Naive thymus-derived CD4-positive, alpha-beta T cell (primary cell): ENCODE measurements at places on chromosomes 1 and 21. TPM values are rescaled to one million over a fixed set of nuclear protein-coding genes. Genes with fewer than 3 reads are reported as not detected.

Gene IL20
- total RNA-seq, result not detected

Gene SNRNP40
- 53.5 TPM for total RNA-seq

Gene GBP4
- 37.4 TPM for total RNA-seq

Gene PCP4
- total RNA-seq, result not detected

Gene AJAP1
- total RNA-seq, result 0.61 TPM

Gene NBL1
- total RNA-seq, result 36.0 TPM

Gene GJB3
- total RNA-seq, result not detected

GRCh38 chr1:47643306-47644211 lies 205.7 kb downstream of the FOXD2 start:
- no peaks in the 10 kb centered on the region for H3K4me1 ChIP-seq
- H3K36me3 ChIP-seq, result no peaks in the 10 kb centered on the region
- no peak overlapping the region for H3K27ac ChIP-seq
- no peak overlapping the region for H3K4me3 ChIP-seq
- no peaks in the 10 kb centered on the region for H3K27me3 ChIP-seq

DNA sequence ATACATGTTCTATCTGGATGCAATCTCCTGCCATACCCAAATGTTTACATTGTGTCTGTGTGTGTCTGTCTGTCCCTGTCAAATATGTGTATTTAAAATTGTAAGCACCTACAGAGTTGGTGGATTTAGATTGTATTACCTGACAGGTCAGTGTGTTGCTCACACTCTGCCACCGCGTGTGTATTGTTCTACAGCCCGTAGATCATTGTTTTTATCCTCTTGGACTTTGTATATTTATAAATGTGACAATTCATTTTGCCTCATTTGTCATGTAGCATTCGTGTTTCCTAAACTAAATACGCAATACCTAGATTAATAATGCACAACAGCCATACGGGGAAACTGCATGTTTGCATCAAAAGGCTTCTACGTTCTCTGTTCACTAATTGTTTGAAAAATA lies 634 bp downstream of the ALG14 start:
- peak overlapping the region; percentile 85 for H3K27ac ChIP-seq
- DNase-seq, result no peak
- peaks cover 12% of the 10 kb centered on the region for H3K4me1 ChIP-seq
- H3K4me3 ChIP-seq, result peak overlapping the region; percentile 96

- H3K4me3 ChIP-seq, result no peak overlapping the region
- DNase-seq, result no peak
- H3K27ac ChIP-seq, result no peak overlapping the region
- peaks cover 2% of the 10 kb centered on the region for H3K4me1 ChIP-seq
- H3K36me3 ChIP-seq, result no peaks in the 10 kb centered on the region
These were observed 22.1 kb downstream of the BATF3 start for GRCh38 chr1:212677573-212677972.

DNA sequence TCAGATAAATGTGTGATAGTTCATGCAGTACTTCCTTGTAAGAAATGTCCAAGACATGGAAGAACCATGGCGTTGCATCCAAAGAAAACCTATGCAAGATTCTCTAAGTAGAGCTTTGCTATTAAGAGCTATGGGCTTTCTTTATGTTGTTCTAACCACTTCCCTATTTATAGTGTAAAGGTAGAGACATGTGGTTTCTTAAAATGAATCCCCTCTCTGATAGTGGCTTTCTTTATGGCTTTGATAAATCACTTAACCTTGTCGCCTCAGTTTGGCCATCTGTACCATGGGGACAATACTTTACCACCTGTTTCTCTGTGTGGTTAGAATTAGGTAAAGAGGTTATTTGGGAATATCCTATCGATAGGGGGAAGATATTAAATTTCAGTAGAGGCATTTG lies 305.5 kb downstream of the NFIA start:
- H3K4me3 ChIP-seq, result no peak overlapping the region
- H3K27me3 ChIP-seq, result no peaks in the 10 kb centered on the region
- DNase-seq, result no peak
- H3K36me3 ChIP-seq, result no peaks in the 10 kb centered on the region
- no peaks in the 10 kb centered on the region for H3K4me1 ChIP-seq

- H3K27me3 ChIP-seq, result no peaks in the 10 kb centered on the region
- no peak overlapping the region for H3K4me3 ChIP-seq
- H3K4me1 ChIP-seq, result peaks cover 41% of the 10 kb centered on the region
- no peaks in the 10 kb centered on the region for H3K36me3 ChIP-seq
These were observed 5.7 kb downstream of the MAP3K6 start for GRCh38 chr1:27361044-27361402.

- no peaks in the 10 kb centered on the region for H3K27me3 ChIP-seq
- no peak overlapping the region for H3K4me3 ChIP-seq
These were observed 126.7 kb downstream of the NR5A2 start for GRCh38 chr1:200154069-200154767.

- H3K36me3 ChIP-seq, result no peaks in the 10 kb centered on the region
- H3K4me3 ChIP-seq, result peak overlapping the region; percentile 62
- H3K27me3 ChIP-seq, result no peaks in the 10 kb centered on the region
- H3K27ac ChIP-seq, result peak overlapping the region; percentile 72
- H3K4me1 ChIP-seq, result peaks cover 18% of the 10 kb centered on the region
These were observed 1.2 kb downstream of the AGPAT3 start for GRCh38 chr21:43866260-43866629.

- H3K27ac ChIP-seq, result no peak overlapping the region
- no peaks in the 10 kb centered on the region for H3K4me1 ChIP-seq
- no peaks in the 10 kb centered on the region for H3K36me3 ChIP-seq
- H3K27me3 ChIP-seq, result no peaks in the 10 kb centered on the region
- DNase-seq, result no peak
- H3K4me3 ChIP-seq, result no peak overlapping the region
These were observed 153.7 kb upstream of the ST6GALNAC5 start for GRCh38 chr1:76713535-76713934.

DNA sequence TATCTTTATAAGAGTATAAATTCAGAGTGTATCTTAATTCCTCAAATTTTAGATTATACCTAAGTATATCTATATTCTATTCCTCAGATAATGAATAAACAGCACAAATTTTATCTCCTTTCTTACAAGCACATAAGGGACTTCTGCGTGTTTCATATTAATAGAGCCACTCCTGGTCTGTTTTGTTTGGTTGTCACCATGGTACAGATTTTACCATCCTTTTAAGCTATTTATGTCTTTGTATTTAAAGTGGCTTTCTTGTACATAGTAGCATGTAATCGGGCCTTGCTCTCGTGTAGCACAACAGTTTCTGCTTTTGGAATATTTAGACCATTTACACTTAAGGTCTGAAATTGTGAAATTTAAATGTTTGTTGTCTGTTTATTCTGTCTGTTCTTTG lies 52.6 kb upstream of the SLC35A3 start:
- H3K4me1 ChIP-seq, result no peaks in the 10 kb centered on the region
- peaks cover 3% of the 10 kb centered on the region for H3K36me3 ChIP-seq
- no peak overlapping the region for H3K4me3 ChIP-seq
- no peaks in the 10 kb centered on the region for H3K27me3 ChIP-seq
- no peak overlapping the region for H3K27ac ChIP-seq
- DNase-seq, result no peak

DNA sequence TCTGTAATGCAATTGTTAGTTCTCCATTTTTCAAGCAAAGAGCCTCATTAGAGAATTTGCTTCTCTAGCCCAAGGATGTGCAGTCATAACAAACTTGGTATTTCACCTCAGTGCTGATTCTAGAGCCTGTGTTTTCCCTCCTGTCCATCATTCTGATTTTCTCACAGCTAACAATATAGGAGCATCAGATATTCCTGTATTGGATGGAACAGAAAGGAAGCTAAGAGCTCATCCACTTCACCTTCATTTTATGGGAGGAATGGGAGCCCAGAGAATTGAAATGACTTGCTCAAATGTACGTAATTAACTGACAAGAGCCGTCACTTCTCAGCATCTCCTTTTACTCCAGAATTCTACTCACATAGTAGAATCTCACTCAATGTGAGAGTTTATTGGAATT lies 96.6 kb downstream of the EDEM3 start:
- H3K4me3 ChIP-seq, result no peak overlapping the region
- H3K27me3 ChIP-seq, result no peaks in the 10 kb centered on the region
- H3K27ac ChIP-seq, result no peak overlapping the region
- no peak for DNase-seq
- H3K36me3 ChIP-seq, result no peaks in the 10 kb centered on the region
